ENCODE measurements at places on chromosomes 5 and 9. TPM values are rescaled to one million over a fixed set of nuclear protein-coding genes. Genes with fewer than 3 reads are reported as not detected.

DNA sequence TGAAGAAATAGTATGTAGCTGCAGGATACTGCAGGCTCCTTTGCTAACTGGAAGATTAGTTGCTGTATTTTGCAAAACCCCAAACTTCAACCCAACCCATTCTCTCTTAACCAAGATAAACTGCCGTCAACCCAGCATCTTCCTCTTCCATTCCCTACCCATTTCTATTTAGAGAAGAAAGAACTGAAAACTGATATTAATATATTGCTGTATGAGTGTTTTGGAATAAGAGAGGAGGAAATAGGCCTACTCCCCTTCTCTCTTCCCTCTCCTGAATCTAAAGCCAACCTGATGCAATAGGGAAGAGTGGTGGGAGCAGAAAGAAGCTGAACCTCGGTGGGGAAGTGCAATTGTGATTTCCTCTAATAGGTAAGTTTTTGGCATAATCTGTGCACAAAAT, 83.7 kb downstream of the TMEM215 start:
- no peak for DNase-seq

The IRX2 gene
- 0.13 TPM for polyA plus RNA-seq

The ABO gene
- polyA plus RNA-seq: 1.3 TPM

The CYLC2 gene
- polyA plus RNA-seq: not detected
